Stimulated activated CD4-positive, alpha-beta T cell treated with anti-CD3 and anti-CD28 coated beads, TNF-alpha, amount 100 ng/mL, for 24 hours (primary cell): ENCODE measurements at places on chromosomes 12 and 14.
A peak's percentile ranks its signal among the peaks of the same experiment; 100 is the strongest.

- no peak for DNase-seq
Measured at GRCh38 chr12:46400406-46400805, 27.8 kb upstream of the SLC38A2 start.

DNA sequence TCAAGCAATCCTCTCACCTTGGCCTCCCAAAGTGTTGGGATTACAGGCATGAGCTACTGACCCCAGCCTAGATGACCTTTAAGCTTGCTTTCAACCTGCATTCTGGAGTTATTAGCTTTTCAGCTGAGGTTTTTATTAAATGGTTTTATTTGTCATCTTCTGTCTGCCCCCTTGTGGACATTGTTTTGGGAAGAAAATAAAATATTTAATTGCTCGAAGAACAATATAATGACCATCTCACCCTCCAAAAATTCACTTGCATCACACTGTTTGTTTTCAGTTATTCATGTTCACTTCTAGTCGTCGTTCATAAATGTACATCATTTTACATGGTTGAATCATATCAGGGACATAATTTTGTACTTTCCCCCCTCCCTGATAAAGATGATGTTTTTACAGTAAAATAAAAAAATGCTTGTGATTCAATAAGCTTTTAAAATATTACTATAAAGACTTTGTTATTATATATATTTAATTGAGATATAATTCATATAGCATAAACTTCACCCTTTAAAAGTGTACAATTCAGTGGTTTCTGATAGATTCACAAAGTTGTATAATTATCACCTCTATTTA is 10.1 kb upstream of the SPATS2 start:
- DNase-seq = no peak

- DNase-seq = no peak
Measured at GRCh38 chr14:24051789-24052655, at the start of gene CARMIL3. CARMIL3 (plus strand) TSS chr14:24052009; CDS start chr14:24052154, 145 bp downstream.

- peak; percentile 5 for DNase-seq
Measured at GRCh38 chr12:5796171-5796958, 148.7 kb downstream of the ANO2 start.

DNA sequence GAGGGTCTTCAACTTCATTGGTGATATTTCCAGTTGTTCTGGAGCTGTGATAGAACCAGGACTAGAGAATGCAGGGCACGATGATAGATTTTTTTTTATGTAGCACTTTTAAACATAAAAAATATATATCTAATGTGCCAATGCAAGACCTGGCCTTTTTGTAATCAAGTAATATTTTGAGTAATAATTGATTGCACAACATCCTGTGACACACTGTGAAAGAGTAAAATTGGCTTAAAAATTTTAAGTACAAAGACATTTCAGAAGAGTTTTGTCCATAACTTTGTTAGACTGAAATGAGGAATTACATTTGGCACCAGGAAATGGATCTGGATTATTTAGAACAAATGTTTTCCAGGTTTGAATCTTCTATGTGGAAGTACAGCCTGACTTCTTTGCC is 22.1 kb downstream of the PRKCH start:
- no peak for DNase-seq

DNA sequence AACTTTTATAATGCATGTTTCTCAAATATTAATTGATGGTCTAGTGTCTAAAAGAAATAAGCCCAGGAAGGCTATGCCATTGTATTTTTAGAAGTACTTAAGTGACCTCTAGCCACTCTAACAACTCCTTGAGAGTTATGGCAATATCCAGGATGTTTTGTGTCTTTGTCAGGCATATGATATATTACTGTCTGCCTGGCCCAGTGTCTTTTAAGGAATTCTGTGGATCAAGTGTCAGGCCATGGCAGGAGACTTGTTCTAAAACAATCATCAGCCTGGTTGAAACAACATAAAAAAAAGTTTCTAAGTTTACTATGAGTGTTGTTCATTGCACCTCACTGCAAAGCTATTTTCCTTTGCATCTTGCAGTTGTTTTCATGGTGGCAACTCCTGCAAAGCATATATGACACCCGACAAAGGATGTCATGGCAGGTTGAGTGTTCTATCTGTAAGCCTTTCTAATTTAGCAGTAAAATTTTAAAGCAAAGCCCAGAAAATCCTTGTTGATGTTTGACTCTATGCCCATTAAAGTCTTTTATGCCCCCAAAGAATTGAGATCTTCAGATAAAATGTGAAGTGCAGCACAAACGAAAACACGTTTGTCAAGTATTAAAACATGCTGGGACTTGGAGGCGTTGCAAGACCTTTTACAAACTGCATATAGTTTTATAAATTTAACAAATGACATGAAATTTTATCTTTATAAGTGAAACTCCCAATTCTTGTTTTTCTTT is 89.5 kb upstream of the SLC38A2 start:
- DNase-seq = no peak

GRCh38 chr14:27190296-27190695 is 592.5 kb upstream of the NOVA1 start:
- no peak for DNase-seq

- DNase-seq = no peak
Measured at GRCh38 chr12:52222692-52223091, 10.4 kb upstream of the KRT7 start.

DNA sequence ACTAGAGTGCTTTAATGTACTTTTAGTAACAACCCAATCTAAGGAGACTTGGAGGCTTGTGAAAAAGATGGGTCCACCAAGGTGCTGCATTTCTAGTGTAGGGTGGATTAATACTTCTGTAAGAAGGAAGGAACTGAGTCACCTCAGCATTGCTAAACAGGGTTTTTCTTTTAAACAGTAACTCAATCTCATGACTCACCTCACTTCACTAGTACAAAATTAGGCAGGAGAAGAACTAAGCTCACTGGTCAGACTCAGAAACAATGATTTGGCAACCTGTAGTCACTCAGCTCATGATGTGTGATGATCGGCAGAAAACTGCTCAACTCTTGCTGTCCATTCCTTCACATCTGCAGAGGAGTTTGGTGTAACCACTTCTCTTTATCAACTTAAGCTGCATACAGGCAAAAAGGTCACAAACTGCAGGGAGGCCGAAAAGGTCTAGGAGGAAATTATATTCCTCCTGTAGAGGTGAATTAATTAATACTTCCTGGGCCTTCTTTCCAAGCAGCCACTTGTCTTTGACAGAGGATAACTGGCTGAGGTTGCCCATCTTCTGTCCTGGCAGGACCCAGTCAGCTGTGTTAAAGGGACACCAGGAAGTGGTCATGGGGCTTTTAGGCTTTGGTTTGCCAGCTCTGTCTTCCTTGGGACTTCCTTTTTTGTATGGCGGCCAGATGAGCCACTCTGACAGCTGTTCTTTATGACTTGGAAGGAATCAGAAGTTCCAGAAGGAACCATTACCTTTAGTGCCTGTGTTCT is 466.9 kb downstream of the FUT8 start:
- DNase-seq = no peak

- DNase-seq = no peak
Measured at GRCh38 chr12:34300376-34301250, 278.3 kb downstream of the ALG10 start.

- no peak for DNase-seq
Measured at GRCh38 chr14:35341751-35342488, 49.7 kb downstream of the PSMA6 start.

DNA sequence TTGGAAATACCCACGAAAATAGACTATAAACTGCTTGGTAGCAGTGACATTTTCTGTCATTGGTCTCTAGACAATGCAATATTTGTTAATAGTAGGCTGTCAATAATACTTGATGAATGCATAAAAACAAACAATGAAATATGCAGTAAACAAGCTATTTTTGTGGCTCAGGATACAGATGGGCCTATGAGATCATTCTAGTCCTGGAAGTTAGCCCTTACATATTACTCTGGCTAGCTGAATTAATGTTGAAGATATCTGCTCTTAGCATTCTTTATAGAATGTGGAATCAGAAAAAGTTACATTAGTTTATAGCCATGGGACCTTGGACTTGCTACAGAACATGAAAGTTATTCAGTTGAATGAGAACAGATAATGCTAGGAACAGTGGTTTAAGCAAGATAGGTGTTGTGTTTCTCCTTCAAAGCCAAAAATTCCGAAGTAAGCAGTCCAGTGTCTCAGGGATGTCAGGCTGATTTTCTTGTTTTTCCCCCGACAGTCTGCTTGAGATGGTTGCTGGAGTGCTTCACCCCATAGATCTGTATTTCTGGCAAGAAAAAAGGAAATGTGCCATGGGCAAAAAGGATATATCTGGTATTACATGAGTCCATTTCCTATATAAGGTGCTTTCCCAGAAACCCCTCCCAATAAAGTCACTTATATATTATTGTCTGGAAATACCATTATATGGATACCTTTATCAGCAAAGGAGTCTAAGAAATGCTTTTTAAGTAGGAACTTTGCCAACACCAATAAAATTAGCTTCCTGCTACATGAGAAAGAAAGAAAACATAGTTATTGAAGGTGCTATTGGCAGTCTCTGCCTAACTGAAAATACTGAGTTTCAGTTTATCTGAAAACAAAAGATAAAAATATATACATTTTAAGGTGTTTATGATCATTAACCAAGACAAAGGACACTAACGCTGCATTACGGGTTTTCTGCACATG is 619.4 kb upstream of the ATP2B1 start:
- no peak for DNase-seq

GRCh38 chr12:62162214-62162613 is 98.0 kb upstream of the USP15 start:
- no peak for DNase-seq

DNA sequence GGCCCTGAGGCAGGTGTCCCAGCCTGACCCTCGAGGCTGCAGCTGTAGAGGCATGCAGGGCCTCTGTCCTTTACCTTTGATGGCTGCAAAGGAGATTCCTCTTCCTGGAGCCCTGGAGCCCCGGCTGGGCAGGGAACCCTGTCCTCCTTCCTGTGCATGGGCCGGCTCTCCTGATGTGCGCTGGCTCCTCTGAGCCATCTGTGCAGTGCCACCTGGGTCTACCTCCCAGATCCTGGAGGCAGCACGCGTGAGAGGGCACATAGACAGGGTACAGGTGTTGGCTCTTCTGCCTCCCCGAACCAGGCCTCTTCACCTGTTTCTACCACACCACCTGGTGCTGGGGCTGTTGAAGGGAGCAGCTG is 115.1 kb downstream of the BEGAIN start:
- DNase-seq = no peak

DNA sequence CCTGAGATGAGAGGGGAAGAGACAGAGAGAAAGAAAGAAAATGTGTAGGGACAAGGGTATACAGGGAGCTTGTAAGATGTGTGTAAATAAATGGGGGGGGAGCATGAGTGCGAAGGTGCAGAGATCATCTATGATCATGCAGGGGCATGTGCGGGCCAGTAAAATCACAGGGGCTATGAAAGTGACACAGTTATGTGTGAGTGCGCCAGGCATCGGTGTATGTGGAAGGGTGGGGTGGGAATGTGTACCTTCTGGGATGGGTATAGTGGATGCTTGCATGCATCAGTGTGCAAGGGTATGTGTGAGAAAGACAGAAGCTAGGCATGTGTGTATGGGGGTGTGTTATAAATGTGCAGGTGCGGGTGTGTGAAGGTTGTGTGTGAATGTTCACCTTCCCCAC is 18.4 kb upstream of the KRT78 start:
- no peak for DNase-seq

DNA sequence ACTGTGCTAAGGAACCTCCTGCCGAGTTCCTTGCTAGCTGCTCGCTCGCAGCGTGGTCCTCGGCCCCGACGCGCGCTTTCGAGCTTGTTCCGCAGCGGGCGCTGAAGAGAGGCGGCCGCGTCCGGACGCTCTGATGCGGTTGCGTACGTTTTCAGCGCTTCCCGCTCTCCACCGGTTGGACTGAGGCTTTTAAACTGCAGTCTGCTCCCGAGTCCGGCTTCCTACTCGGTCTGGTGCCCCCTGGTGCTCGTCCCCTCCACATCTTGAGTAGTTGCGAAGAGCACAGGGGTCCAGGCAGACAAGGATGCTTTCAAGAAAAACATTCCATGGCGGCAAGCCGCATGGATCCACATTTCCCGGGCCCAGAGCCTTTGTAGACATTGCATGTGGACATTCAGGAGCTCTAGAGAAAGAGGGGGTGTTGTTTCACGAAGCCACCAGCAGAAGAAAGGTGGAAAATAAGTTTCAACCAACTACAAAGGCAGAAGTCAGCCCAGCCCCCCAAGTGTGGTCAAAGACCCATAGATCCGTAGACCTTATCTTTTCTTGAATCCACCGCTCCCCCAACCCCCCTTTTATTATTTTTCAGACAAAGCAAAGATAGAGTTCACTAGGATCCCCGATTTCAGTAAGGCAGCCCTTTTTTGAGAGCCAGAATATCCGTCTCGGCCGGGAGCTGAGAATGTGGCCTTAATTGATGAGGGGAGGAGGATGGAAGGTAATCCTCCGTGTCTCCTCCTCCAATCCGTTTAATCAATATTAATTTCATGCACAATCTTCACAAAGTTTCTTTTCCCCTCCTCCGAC is 984 bp upstream of the WNK1 start:
- DNase-seq = peak; percentile 89

DNA sequence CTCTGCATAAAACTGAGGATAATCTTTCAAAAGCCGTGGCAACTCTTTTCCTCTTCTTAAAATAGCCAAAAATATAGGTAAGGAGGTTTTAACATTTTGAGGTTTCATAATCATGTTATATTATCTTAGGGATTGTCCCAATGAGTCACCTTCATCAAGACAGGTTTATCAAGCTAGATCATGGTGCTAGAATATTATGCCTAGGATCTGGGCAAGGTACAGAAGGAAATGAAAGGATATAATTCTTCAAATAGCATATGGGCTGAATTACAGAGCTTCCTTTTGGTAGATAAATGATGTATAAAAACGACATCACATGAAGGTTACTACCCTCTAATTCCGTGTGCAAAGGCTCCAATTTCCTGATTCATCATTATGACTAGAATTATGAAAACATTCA is 28.6 kb upstream of the TBC1D15 start:
- no peak for DNase-seq

DNA sequence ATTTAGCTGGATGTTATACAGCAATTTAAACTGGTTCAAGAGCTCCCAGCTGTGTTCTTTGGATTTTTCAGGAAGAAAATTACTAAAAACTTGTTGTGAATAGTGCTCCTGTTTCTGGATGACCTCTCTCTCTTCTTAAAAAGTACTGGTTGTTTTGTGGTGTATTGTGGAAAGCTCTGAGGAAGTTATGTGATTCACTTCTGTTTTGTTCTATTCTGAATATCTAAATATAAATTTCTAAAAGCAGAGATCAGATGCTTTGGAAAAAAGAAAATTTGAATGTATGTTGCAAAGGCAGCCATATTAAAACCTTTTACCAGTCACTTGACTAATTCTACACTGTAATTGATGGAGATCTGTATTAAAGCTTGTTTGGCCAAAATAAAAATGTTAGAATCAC is 3.4 kb upstream of the C3AR1 start:
- no peak for DNase-seq

DNA sequence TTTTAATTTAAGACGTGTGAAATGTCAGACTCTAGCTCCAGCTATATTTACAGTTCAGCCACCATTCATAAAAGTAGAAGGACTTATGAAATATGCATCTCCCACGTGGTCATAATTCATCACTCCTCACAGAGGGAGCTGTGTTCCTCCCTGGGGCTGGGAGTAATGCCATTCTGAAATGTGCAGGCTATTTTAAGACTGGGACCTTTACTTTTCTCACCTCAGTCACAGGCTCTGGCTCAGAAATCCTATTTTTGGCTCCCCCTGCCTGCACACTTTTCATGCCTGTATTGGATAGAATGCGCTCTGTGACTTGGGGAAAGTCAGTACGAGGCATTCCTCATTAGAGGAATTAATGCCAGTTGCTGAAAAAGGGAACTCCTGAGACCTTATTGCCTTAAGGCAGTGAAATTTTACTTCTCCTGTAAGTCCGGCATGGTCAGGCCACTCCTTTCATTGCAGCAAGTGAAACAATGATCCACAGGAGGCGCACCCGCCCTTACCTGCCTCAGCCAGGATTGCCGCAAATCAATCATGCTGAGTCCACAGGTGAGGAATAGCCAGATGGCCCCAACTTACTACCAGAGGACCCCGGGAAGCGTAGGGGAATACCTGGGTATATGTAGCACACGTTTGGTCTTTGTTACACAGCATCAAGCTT is 1133.2 kb upstream of the TMEM132C start:
- DNase-seq = no peak
